Activated CD4-positive, alpha-beta T cell treated with anti-CD3 and anti-CD28 coated beads for 48 hours (primary cell): ENCODE measurements at places on chromosomes 11 and 22.
A peak's percentile ranks its signal among the peaks of the same experiment; 100 is the strongest.

DNA sequence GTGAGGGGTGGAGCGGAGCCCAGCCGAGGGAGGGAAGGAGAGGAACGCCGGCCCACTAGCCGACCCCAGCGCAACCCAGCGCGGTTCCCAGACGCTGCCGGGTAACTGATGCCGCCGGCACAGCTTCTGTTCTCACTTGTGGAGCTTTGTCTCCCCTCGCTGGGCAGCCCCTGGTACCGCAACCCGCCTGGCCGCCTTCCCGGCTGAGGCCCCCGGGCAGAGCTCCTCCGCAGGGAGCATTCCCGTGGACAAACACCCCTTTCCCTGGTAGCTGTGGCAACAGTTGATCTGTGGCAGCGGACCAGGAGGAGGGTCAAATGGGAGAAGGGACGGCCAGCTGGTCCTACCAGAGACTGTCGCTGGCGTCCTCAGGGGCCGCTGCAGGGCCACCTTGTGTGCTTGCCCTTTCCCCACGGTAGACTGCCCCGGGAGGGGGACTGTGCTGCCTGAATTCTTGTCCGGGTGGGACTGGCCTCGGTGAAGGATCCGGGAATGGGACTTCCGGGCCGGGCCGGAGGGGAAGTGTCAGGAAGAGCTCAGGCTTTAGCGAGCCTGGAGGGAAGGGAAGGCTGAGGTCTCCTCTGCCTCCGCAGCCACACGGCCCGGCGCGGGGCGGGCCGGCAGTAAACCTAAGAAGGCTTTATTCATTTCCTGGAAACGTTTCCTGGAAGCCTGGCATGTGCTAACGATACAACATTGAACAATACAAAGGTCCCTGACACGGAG, 468.0 kb downstream of the OPCML start:
- DNase-seq, result peak; percentile 16

- no peak for DNase-seq
Observed at GRCh38 chr11:90744169-90744568, 521.3 kb upstream of the CHORDC1 start.

- no peak for DNase-seq
Observed at GRCh38 chr11:117860139-117860538, 16.3 kb downstream of the FXYD6 start.

- no peak for DNase-seq
Observed at GRCh38 chr22:50626850-50627641, 906 bp downstream of the ARSA start.

DNA sequence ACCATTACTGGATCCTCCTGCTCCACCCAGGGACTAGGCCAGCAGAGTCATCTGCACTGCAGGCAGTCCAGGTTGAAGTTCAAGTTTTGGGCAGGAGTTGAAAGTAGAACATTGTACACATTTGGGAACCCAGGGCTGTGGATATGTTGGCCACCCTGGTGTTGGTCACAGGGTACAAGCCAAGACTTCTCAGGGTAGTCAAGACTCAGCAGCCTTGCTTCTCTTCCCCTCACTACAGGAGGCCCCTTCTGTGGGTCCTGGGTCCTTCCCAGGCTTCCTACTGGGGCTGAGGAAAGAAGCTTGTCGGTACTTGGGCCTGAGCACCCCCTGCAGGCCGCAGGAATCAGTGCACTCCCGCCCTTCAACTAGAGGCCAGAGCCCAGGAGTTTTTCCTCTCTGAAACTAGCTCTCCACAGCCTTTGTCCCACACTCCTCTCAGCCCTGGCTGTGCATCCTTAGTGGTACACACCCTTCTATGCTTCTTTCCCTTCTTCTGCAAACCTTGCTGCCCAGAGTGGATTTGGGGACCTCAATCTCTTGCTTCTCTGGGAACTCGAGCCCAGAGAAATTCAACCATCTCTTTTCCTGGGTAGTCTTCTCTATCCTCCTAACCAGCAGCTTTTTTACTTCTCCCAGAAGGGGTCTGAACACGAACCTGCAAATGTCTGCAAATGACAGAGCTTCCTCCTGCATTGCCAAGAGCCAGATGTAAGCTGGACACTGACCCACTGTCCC, 2.6 kb upstream of the HPX start:
- peak; percentile 64 for DNase-seq

DNA sequence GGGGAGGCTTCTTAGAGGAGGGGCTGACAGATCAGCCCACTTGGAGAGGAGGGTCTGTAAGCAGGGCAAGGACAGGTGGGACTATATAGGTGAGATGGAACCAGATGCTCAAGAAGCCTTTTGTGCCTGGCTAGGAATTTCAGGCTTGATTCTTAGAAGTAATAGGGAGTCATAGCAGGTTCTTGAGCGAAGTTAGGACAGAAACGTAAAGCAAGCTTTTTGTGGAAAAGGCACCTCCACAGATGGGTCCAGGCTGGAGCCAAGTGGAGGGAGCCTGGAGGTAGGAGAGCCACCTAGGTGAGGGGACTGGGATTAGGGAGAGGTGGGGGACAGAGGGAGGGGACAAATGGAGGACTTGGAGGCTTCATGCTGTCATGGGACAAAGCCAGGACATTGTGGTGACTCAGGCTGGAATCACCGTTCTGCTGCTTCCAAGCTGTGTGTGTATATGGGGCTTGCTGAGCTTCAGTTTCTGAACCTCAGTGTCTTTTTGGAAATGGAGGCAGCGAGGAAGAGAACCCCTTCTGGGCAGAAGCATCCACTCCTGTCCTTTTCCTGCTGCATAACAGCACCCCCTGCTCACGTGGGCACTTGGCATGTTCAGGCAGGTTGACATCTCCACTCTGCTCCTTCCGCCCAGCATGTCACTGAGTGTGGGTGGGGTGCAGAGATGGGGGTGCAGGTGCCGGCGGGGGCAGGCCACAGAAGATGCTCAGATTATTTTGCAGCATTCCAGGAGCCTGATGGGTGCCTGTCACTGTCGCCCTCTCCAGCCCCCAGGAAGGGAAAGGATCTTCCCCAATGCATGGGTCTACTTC, 58.0 kb downstream of the MCM5 start:
- no peak for DNase-seq

- no peak for DNase-seq
Observed at GRCh38 chr11:96278039-96278897, 64.7 kb downstream of the MAML2 start.

DNA sequence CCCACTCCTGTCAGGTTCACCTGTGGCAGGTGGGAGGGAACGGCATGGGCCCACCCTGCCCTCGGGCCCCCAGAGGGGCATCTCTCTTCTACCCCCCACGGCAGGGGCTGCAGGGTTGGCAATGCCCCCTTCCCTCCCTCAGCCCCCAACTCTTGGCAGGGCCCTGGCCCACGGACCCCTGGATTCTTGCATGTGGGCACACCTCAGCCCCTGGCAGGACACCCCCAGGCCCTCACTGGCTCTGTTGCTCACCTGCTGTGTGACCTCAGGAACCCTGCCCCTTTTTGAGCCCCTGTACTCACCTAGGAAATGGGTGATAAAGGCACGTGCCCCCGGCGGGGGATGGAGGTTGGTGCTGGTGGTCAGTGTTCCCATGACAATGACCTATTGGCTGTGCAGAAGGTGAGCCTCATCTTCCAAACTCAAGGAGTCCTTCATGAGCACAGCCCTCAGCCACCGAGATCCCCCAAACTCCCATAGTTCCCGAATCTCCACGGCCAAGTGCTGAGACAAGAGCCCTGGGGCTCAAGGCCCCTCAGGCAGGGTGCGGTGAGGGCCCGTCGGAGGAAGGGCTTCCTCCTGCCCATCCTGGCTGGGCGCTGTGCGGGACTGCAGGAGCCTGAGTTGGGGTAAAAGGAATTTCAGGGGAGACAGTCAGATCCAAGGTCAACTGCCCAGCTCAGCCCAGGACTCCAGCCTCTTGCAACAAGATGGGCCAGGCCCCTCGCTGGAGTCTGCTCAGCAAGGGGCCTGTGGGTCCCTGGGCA, 198.2 kb downstream of the IGLL1 start:
- DNase-seq, result no peak

- no peak for DNase-seq
Observed at GRCh38 chr11:66607126-66607834, 9.2 kb upstream of the RBM14 start.

GRCh38 chr11:114109206-114110090, 49.9 kb downstream of the ZBTB16 start:
- DNase-seq, result no peak

DNA sequence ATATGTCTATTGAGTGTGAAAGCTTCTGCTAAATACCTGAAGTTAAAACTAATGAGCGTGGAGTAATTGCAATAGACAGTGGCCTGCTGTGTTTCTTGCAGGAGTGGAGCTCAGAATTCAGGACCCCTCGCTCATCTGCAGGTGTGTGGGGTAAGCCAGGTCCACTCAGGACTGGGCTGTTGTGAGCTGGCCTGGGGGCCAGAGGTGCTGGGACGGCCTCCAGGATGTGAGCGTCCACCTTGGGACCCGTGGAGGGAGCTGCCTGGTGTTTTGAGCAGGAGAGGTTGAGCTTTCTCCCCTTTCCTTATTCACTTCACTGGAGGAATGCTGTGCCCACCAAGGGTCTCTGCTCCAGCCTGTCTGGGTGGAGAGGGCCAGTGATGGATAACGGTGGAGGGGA, 681.2 kb downstream of the BRD1 start:
- DNase-seq, result no peak

DNA sequence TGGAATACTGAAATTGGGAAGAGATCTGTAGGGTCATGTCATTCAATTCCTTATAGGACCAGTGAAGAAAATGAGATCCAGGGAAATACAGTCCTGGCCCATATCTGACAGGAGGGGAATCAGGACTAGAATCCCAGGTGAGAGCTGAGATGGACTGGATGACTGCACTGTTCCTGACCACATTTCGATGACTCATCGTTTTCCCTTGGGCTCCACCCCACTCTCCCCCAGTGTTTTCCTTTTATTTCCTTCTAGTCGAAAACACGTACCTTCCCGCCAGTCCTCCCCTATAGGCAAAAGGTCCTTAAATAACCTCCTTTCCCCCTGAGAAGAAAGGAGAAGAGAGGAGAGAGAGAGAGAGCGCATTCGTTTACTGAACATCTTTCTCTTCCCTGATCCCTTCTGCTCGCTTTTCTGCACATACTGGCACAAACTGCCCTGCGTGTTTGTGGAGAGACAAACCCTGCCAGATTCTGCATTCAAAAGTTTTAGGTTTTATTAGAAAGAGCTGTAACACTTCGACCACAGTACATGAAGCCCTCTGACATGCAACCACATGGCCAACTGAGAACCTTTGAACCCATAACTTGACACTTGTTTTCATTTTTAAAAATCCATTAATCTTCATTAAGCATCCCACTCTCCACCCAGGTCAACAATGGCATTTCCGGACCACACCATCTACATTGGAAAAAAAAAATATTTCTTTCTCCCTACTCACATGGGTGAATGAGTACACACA, 565.7 kb downstream of the METTL15 start:
- no peak for DNase-seq
